ENCODE measurements at places on chromosomes 7 and 10.

DNA sequence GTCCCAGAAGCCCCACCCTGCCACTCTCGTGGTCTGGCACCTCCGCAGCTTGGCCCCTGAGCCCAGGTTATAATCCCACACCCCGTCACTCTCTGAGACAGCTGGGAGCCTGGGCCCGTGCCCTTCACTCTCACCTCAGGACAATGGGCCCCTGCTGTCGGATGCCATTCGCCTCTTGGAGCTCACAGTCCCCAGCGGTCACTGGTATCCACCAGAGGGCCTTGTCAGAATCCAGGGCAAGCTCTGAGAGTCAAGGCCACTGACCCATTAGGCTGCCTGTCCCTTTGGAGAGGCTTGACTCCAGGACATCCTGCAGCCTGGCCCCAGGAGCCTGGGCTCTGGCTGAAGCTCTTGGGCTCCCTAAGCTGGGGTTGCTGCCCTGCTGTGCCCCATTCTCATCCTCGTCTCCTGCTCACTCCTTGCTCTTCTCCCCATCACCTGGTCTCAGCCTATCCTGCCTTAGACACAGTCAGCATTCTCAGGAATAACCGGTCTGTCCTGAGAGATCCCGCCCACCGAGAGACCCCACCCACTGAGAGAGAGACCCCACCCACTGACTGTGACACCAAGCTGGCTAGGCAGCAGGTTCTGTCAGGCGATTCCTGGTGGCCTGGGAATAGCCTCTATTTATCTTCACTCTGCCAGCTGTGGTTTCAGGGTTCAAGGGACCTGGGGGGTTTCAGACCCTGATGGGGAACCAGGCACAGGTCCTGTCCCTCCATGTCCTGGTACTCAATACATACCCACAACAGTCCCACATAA lies 27.7 kb downstream of the CPXM2 start:
- no peak for DNase-seq

DNA sequence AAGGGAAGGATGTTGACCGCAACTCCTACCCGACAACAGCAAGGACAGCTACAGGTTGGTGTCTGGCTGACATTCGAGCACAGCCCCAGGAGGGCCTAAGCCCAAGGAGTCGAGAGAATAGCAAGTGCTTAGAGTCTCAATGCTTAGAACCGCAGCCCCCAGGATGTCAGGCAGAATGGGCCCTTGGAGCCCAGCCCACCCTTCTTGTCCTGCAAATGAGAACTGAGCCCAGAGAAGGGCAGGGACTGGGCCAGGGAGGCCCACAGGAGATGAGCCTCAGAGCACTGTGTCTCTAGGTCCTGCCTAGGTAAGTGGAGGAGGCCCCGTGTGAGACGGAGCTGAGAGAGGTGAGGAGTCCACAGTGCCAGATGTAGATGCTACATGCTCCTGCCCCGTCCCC lies 173.3 kb upstream of the ZMIZ1 start:
- no peak for DNase-seq

DNA sequence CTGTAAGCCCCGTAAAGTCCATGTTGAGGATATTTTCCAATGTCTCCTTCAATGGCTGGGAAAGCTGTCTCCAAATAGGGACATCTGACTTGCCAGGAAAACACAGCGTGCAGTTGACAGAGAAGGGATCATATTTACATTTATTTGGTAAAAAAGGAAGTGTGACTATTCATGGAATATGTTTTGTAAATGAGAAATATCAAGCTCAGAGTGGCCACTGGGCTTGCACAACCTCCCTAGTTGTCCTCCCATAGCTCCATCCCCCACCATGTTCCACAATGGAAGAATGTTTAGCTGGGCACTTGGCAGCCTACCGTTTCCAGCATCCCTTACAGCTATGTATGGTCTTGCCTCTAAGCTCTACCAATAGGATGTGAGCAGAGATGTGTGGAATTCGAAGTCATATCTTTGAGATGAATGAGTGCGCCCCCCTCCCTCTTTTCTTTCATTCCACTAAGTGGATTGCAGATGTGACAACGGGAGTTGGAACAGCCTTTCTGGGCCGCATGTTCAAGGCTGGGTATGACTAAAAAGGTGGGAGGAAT lies 306.6 kb upstream of the ZMIZ1 start:
- no peak for DNase-seq

- DNase-seq, result no peak
Measured at GRCh38 chr7:28169230-28169629, 11.4 kb downstream of the JAZF1 start.

GRCh38 chr10:112955582-112956421 lies 5.8 kb downstream of the TCF7L2 start:
- DNase-seq, result no peak

- DNase-seq, result no peak
Measured at GRCh38 chr7:137606061-137606674, 240.6 kb downstream of the DGKI start.

DNA sequence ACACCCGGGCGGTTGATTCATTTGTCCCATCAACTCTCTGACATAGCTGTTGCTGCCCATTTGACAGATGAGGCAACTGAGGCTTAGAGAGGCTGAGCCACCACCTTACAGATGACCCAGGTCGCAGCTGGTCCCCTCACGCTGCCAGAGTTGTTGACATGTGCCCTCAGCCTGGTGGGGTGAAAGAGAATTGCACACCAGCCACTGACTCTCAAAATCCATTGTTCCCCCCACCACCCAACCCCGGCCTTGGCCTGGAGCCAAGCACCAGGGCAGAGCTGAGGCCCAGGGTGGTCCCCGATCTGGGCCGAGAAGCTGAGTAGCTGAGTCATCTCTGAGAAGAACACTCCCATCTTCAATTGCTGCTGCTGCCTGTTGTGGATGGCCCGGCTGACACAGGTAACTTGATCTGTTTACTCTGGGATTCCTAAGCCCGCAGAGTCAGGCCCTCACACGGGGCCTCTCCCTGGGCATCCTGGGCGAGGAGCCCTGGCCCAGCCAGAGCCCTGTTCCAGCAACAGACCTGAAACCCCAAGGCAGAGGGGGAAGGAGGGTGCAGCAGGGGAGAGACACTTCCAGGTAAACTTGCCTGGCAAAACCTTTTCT lies 27.5 kb downstream of the PVRIG start:
- DNase-seq, result no peak

GRCh38 chr7:99920149-99920548 lies 819 bp upstream of the TRIM4 start:
- no peak for DNase-seq
